ENCODE measurements at places on chromosomes 5 and 9.
A peak's percentile ranks its signal among the peaks of the same experiment; 100 is the strongest.

- DNase-seq, result no peak
Measured at GRCh38 chr5:143636931-143637528, 174.9 kb upstream of the HMHB1 start.

- DNase-seq, result no peak
Measured at GRCh38 chr5:177498013-177498787, 796 bp upstream of the PDLIM7 start.

DNA sequence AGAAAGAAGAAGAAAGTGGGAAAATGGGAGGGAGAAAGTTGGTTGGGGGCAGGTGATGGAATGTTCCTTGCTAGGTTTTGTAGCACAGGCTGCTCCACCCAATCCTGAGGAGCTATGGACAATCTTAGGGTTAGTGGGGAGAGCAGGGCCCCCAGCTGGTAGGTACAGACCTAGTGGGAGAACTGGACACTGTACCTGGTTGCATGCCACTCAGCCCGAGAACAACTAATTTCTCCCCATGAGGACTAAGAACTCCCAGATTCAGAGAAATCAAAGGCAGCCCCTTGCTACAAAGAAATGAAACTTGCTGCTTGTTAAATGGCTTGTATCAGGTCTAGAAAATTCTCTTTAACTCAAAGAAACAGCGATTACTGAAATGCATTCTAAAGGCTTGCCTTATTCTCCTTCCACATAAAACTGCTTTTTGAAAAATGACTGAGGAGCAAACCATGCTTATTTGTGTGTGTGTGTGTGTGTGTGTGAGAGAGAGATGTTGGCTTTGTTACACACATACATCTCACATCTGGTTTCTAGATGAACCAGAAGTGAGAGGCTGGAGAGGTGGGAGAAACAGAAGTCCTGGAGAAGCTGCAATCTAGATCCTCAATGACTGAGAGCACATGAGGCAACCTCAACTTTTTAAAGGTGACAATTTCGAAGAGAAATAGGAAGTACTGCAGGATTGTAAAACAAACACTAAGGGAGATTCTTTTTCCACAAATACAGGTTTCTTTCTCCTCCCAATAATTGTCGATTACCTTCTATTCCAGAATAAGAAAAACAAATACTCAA is 28.9 kb downstream of the FYB1 start:
- no peak for DNase-seq

DNA sequence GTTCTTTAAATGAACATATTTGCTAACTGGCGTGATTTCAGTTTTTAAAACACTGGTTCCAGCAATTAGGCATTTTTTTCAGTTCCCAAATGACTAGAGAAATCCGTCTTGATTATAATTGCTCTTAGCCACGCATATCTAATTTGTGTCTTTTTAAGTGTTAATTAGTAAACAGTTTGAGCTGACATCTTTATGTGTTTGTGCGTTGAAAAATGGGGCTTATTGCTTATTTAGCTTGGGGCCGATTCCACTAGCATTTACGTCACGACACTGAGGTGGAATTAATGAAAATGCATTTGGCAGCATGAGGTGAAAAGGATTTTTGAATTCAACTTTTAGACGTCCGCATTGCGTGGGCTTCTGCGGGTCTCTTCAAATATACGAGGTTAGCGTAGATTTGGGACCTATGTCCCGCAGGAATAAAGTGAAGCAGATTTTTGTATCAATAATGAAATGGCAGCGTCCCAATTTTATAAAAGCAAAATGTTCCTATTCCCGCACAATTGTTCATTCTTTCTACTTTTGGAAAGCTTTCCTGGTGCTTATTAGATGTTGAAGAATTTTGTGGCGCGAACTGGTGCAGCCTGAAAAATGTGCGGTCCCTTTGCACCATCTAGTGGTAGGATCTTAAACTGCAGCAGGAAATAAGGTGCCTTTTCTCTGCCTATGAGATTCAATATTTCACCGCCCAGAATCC is 122.7 kb upstream of the LMX1B start:
- DNase-seq, result peak; percentile 62

DNA sequence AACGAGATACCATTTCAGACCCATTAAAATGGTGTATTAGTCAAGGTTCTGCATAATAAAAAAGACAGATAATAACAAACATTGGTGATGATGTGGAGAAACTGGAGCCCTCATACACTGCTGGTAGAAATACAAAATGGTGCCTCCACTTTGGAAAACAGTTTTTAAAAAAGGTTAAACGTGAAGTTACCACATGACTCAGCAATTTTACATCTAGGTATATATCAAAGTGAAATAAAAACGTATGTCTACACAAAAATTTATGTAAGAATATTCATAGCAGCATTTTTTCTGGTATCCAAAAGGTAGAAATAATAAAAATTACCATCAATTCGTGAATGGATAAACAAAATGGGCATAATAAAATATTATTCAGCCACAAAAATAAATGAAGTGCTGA is 519.8 kb downstream of the TLE4 start:
- DNase-seq, result no peak

- peak; percentile 84 for DNase-seq
Measured at GRCh38 chr5:88729084-88729828, 153.7 kb downstream of the MEF2C start.

DNA sequence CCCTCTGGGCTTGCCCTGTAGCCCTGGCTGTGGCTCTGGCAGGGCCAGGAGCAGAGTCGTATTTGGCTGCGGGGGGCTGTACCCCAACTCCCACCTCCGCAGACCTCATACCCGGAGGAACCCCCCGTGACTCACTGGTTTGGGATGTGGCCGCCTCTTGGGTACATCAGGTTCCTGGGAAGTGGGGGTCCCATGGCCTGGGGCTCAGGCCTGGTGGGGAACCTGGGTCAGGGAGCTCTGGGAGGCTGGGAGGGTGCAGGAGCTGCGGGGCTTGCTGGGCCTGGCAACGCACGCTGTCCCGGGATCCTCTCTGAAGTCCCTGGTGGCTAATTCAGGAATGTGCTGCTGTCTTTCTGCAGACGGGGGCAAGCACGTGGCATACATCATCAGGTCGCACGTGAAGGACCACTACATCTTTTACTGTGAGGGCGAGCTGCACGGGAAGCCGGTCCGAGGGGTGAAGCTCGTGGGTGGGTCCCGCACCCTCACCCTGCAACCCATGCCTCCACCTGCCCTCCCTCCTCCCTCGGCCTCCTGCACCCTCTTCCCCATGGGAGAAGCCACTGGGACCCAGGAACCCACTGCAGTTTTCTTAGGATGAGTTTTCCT is 2.4 kb downstream of the LCN1 start:
- DNase-seq, result no peak

- DNase-seq, result no peak
Measured at GRCh38 chr5:29942089-29942488, 1251.4 kb upstream of the CDH6 start.

- DNase-seq, result no peak
Measured at GRCh38 chr5:123855609-123856008, 343.6 kb downstream of the CSNK1G3 start.

DNA sequence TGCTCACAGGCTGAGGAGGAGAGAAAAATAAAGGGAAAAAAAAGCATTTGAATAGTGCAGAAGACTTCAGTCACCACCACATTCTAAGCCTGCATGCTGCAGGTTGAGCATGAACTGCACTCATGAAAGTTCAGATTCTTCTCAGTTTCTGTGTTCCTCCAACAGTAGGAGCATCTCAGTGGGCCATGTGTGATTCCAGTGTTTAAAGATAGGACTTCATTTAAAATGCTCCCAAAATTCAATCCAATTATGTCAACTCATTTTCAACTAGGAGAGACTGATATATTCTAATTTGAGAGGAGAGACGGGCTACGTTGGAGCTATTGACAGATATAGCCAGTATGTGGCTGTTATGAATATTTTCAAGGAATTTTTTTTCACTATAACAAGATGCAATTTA is 186.8 kb downstream of the HCN1 start:
- DNase-seq, result no peak

DNA sequence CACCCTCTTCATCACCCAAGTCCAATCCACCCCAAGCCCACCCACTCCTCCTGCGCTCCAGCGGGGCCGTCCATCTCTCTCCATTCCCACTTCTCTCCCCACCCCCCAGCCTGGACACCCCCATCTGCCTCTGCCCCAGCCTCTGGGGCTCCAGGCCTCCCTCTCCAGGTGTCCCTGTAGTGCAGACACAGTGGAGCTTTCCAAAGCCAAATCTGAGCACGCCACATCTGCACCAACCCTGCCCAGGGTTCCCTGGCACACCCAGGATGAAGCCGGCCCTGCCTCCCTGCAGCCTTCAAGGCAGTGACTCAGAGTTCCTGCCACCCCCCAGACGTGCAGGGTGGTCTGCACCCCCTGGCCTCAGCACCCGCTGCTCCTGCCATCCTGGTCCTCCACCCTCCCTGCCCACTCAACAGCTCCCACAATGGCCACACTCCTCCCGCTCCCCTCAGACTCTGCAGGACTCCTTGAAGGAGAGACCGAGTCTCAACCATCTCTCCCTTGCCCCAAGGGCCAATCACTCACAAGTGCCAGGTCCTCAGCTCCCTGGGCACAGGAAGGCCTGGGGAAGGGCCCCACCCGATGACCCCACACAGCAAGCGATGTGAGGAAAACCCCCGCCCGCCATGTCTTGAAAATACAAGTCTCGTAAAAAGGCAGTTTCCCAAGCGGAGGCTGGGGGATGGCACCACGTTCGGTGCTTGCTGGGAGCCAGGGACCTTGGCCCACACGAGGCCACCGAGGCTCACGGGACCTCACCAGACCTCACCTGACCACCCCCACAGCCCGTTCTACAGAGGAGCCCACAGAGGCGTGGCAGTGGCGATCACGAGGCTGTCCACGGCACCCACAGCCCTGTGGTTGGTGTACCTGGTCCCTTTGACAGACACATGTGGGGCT is 22.2 kb downstream of the VAV2 start:
- no peak for DNase-seq

DNA sequence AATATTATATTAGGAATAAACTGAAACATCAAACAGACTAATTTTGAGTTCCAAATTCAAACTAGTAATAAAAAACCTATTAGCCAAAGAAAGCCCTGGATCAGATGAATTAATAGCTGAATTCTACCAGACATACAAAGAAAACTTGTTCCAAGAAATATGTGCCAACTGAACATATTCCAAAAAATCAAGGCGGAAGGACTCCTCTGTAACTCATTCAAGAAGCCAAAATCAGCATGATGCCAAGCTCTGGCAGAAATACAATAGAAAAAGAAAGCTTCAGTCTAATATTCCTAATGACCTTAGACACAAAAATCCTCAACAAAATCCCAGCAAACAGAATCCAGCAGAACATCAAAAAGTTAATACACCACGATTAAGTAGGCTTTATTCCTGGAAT is 619.1 kb upstream of the COX7C start:
- DNase-seq, result no peak

DNA sequence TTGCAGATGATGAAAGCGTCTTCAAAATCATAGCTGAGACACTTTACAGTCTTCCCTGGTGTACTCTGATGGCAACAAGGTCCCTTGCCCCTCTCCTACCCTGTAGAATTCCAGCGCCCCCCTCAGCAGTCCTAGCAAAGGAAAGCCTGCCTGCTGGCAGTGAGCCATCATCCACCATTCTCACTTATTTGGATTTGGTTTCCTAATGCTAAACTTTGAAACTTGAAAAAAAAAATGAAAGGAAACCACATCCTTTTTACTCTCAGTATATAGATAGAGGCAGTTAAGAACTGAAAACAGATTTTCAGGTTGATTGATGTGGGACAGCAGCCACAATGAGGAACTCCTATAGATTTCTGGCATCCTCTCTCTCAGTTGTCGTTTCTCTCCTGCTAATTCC is at the start of gene GZMA:
GZMA (plus strand) TSS at position 299 of the 400 bp plus-strand sequence; CDS start at position 336, 37 bp downstream.
- no peak for DNase-seq

- no peak for DNase-seq
Measured at GRCh38 chr5:62299101-62299500, 6.9 kb upstream of the KIF2A start.

GRCh38 chr5:6328173-6328572 is 50.2 kb downstream of the MED10 start:
- DNase-seq, result peak; percentile 86

DNA sequence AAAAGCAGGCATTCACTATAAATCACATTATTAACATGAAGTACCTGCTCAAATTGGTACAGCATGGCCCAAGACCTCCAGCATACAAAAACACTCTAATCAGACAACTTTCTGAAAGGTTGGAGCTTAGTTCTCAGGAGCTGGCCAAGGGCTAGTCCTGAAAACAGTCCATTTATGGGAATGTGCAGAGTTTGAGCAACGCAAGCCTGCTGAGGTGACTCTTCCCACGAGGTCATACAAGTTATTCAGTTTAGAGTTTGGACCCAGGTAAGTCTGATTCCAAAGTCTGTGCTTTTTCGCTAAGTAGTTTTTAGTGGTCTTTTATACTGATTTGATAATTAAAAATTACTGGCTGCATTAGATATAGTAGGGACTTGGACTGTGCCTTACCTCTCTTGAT is 52.6 kb downstream of the AP3S1 start:
- no peak for DNase-seq

- no peak for DNase-seq
Measured at GRCh38 chr5:34684281-34684979, 28.3 kb downstream of the RAI14 start.

DNA sequence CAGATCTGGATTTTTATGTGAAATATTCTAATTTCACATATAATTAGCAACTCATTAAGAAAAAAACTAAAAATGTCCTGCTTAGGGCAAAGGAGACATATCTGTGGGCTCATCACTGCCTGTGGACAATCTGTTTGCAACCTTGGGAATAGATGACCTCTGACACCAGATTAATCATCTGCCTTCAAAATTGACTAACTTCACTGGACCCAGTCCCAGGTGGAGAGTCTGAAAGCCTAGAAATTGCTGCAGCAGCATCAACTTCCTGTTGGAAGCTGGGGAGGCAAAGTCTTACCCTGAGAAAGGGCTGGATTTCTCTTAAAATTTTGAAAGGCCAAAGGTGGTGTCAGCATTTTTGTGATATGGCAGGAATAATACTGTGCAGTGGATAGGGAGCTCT is 76.3 kb upstream of the TNC start:
- no peak for DNase-seq

DNA sequence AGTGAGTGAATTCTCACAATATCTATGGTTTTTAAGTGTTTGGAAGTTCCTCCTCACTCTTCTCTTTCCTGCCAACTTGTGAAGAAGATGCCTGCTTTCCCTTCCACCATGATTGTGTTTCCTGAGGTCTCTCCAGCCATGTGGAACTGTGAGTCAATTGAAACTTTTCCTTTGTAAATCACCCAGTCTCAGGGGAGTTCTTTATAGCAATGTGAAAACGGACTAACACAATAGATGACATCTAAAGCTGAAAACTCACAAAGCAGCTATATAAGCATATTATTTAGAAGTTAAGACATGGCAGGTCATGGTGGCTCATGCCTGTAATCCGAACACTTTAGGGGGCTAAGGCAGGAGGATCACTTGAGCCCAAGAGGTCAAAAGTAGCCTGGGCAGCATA is 130.2 kb downstream of the ARRDC3 start:
- no peak for DNase-seq

DNA sequence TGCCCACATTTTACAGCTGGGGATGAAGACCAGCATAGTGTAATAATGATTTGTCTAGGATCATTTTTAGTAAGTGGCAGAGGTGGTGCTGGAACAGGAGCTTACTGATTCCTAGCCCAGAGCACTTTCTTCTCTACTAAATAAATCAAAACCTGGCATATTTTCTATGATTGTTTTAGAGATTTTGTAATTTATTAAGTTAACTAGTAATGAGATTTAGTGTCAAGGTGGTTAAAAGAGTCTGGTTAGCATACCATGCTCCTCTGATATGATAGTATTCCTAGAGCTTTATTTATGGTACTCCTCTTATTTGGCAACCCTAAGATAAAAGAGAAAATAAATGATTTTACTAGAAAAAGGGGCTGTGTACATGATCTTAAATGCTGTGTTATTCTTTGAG is 604.0 kb downstream of the ISL1 start:
- DNase-seq, result no peak

All from T47D (cell line).